Endothelial cell (in vitro differentiated cells): ENCODE measurements at places on chromosomes 11 and 22.

DNA sequence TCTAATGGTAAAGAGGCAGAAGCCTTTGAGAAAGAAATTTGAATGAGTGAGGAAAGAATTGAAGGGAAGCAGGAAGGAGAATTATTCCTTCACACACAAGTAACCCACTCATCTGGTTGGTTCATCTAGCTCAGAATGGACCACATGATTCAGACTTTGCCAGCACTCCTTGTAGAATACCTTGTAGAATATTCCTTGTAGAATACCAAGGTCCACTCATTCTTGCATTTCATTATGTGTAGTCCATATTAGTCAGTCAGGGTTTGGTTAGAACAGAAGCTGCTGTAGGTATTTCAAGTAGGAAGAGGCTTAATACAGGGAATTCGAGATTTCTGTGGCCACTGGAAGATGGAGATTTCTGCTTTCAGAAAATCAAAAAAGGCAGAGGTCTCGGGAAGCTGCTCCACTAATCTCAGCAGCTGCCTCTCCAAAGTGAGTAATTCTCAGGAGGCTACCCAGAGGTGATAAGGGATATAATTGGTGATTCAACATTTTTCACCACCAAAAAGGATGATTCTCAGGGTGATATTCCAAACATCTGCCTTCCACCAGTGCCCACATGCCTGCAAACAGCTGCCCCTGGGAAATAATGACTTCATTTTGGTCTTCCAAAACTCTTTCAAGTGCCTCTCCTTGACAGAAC is 329.1 kb downstream of the TMEM135 start:
- DNase-seq, result no peak
- no peaks in the 10 kb centered on the region for H3K27me3 ChIP-seq
- H3K36me3 ChIP-seq, result no peaks in the 10 kb centered on the region
- peak overlapping the region; percentile 68 for H3K27ac ChIP-seq
- no peak overlapping the region for H3K4me3 ChIP-seq

DNA sequence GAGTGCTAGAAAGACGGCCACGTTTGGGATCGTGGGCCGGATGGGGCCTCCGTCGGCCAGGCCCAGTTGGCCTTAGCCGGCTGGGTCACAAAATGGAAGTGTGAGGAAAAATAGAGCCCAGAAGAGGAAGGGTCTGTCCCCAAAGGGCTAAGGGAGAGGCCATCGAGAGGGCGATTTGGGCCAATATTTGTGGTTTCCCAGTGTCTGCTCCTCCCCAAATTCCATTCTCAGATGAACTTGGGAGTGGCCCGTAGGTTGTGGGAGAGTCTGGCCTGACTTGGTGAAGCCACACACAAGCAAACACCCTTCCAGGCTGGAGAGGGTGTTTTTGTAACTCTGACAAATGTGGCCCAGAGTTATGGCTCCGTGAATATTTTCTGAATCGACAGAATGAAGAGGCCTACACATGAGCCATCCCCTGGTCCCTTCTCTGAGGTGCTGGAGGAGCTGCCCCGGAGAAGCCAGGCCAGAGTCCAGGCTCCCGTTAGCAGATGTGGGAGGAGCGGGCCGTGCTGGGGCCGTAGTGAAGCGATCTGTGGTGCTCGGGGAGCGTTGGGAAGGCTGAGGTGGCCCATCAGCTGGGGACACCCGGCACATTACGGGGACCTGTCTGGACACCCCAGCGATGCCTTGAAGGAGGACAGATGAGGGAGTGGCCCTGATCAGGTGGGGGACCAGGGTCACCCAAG is 73.5 kb upstream of the PPARA start:
- H3K4me3 ChIP-seq, result no peak overlapping the region
- H3K4me1 ChIP-seq, result peaks cover 4% of the 10 kb centered on the region
- no peak for DNase-seq
- no peak overlapping the region for H3K27ac ChIP-seq

DNA sequence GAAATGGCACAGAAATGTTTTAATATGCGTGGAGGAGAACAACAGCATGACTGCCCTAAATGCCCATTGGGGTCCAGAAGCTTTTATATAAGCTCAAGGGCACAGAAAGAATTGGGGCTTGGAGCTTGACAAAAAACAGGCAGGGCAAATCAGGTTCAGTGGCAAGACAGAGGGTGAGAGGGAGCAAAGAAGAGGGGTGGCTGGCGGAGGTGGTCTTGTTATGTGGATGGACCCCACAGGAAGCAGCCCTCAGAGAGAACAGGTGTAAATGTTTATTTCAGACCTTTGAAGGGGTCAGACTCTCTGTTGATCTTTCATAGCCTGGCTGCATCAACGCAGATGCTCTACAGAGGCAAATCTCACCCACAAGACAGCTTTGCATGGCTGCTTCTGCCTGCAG is 213.1 kb upstream of the B3GAT1 start:
- no peak for DNase-seq
- no peak overlapping the region for H3K27ac ChIP-seq
- no peaks in the 10 kb centered on the region for H3K27me3 ChIP-seq
- H3K4me3 ChIP-seq, result no peak overlapping the region
- H3K36me3 ChIP-seq, result no peaks in the 10 kb centered on the region
- peaks cover 7% of the 10 kb centered on the region for H3K4me1 ChIP-seq

GRCh38 chr22:40391417-40391816 is 21.0 kb downstream of the SGSM3 start:
- H3K27me3 ChIP-seq, result peaks cover 2% of the 10 kb centered on the region
- H3K36me3 ChIP-seq, result peaks cover 22% of the 10 kb centered on the region
- peaks cover 32% of the 10 kb centered on the region for H3K4me1 ChIP-seq
- no peak overlapping the region for H3K4me3 ChIP-seq
- H3K27ac ChIP-seq, result no peak overlapping the region

DNA sequence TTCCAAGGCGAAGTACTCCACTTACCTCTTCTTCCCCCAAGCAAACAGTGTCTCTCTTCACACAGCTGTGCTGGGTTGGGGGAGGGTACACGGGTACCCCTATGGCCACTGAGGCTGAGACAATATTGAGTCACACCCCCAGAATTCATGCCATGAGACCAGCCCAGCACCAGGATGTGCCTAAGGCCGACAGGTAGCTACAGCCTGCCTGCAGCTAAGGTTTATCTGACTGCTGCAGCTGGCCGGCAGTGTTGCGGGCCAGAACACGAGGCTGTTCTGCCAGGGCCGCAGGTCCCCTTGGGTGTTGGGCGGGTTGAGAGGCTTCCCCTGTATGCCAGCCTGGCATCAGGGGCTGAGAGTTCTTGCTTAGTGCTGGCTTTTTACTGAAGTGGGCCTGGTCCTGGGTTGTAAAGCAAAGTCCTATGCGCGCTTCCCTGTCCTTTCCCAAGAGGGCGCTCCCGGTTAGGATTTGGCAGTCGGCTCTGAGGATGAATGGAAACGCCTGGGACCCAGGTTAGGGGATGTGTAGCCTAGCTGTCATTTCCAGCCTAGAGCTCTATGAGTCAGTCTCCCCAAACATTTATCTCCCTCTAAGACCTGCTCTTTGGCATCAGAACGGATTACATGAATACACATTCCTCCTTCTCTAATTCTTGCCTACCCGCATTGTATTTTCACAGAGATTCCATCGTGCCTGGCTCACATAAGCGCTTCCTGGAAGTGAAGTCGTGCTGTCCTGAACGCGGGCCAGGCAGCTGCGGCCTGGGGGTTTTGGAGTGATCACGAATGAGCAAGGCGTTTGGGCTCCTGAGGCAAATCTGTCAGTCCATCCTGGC is 7.1 kb downstream of the USP18 start:
- H3K27ac ChIP-seq, result peak overlapping the region; percentile 64
- H3K4me3 ChIP-seq, result no peak overlapping the region
- DNase-seq, result peak; percentile 90
- no peaks in the 10 kb centered on the region for H3K27me3 ChIP-seq

DNA sequence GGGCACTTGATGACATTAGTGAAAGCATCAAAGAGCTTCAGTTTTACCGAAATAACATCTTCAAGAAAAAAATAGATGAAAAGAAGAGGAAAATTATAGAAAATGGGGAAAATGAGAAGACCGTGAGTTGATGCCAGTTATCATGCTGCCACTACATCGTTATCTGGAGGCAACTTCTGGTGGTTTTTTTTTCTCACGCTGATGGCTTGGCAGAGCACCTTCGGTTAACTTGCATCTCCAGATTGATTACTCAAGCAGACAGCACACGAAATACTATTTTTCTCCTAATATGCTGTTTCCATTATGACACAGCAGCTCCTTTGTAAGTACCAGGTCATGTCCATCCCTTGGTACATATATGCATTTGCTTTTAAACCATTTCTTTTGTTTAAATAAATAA is 10.6 kb downstream of the REXO2 start:
- H3K27me3 ChIP-seq, result no peaks in the 10 kb centered on the region
- no peak for DNase-seq
- H3K27ac ChIP-seq, result no peak overlapping the region

DNA sequence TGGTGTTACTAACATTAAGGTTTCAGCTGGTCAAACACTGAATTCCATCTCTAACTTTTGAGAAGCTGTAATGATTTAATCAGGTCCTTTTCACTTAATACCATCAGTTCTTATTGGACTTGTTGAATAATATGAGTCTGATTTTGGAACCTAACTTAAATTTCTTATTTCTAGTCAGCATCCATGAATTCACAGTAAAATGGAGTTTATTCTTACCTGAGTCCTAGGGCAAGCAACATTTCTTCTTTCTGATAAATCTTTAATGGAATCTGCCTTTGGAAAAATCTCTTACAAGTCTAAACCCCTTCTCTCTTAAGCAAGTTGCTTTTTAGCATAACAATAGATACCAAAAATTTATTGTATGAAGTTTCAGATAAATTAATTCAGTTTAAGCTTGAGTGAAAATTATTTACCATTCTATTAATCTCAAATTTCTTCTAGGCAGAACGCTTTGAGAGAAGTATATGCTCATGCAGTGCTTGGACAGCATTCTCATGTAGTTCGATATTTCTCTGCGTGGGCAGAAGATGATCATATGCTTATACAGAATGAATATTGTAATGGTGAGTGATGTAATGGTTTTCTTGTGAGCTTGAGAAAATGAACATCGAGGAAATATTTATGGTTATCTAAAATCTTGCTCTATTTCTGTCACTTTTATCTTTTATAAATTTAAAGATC is 3.4 kb downstream of the WEE1 start:
- H3K36me3 ChIP-seq, result peaks cover 15% of the 10 kb centered on the region
- peak overlapping the region; percentile 28 for H3K4me3 ChIP-seq
- peaks cover 21% of the 10 kb centered on the region for H3K4me1 ChIP-seq
- H3K27ac ChIP-seq, result peak overlapping the region; percentile 33
- DNase-seq, result no peak
